Fibroblast of lung (primary cell): ENCODE measurements at places on chromosomes 12 and 14. TPM values are rescaled to one million over a fixed set of nuclear protein-coding genes. Genes with fewer than 3 reads are reported as not detected.

The DIO2 gene
- 1.9 and 2.5 TPM in 2 replicates for polyA plus RNA-seq

The SDS gene
- polyA plus RNA-seq: not detected in 2 replicates

The SPRING1 gene
- polyA plus RNA-seq: 14.6 and 16.3 TPM in 2 replicates

The SOAT2 gene
- polyA plus RNA-seq: 0.12 TPM in 1 of 2 replicates, not detected in the other

- no peaks in the 10 kb centered on the region for H3K4me1 ChIP-seq
- peak; percentile 9 for DNase-seq
- no peak overlapping the region for H3K27ac ChIP-seq
Observed at GRCh38 chr12:74328623-74329022, 209.0 kb upstream of the ATXN7L3B start.

GRCh38 chr12:81196595-81196994, 118.7 kb downstream of the ACSS3 start:
- no peak overlapping the region for H3K4me3 ChIP-seq
- no peaks in the 10 kb centered on the region for H3K27me3 ChIP-seq
- no peaks in the 10 kb centered on the region for H3K36me3 ChIP-seq

DNA sequence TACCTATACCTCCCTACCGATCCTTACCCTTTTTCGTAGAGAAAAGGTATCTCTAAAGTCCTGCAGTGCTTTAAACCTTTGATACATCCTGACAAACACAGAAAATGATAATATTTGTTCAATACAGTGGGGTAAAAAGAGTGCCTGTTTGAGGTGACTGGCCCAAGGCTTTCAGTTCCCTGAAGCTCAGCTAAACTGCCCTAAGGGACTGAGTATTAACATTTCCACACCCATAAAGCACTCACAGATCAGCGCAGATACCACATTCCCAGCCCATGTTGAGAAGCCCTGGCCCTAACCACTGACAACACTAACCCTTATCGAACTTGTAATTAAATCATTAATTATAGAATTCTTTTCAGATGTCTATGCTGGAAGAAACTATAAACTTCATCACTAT, 108.7 kb downstream of the DIP2B start:
- H3K27me3 ChIP-seq: no peaks in the 10 kb centered on the region
- no peak overlapping the region for H3K4me3 ChIP-seq
- no peak for DNase-seq
- H3K4me1 ChIP-seq: peaks cover 2% of the 10 kb centered on the region
- H3K36me3 ChIP-seq: no peaks in the 10 kb centered on the region

GRCh38 chr12:88496891-88497371, 83.3 kb downstream of the KITLG start:
- H3K36me3 ChIP-seq: no peaks in the 10 kb centered on the region
- no peaks in the 10 kb centered on the region for H3K27me3 ChIP-seq
- peak; percentile 38 for DNase-seq
- no peak overlapping the region for H3K27ac ChIP-seq

GRCh38 chr14:85508863-85509262, 21.1 kb upstream of the FLRT2 start:
- H3K4me1 ChIP-seq: no peaks in the 10 kb centered on the region
- no peak overlapping the region for H3K27ac ChIP-seq
- no peak for DNase-seq
- H3K27me3 ChIP-seq: no peaks in the 10 kb centered on the region
- no peak overlapping the region for H3K4me3 ChIP-seq

DNA sequence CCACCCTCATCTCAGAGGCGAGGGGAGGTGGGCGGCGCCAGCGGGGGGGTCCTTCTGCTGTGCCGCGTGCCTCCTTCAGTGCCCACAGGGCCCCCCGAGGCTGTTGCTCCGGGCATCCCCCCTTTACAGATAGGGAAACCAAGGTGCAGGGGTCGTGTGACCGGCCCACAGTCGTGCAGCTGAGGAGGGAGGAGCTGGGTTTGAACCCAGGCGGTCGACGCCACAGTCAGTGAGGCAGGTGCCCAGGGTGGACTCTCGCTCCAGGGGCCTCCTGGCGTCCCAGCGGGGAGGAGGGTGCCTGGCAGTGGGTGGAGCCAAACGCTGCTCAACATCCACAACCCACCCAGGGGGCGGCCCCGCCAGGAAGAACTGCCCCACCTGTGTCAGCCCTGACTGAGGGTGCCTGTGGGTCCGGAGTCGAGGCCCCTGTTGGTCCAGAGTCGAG, 8.6 kb downstream of the GALNT9 start:
- no peaks in the 10 kb centered on the region for H3K27me3 ChIP-seq
- H3K36me3 ChIP-seq: no peaks in the 10 kb centered on the region
- DNase-seq: no peak
- H3K27ac ChIP-seq: no peak overlapping the region
- no peak overlapping the region for H3K4me3 ChIP-seq

DNA sequence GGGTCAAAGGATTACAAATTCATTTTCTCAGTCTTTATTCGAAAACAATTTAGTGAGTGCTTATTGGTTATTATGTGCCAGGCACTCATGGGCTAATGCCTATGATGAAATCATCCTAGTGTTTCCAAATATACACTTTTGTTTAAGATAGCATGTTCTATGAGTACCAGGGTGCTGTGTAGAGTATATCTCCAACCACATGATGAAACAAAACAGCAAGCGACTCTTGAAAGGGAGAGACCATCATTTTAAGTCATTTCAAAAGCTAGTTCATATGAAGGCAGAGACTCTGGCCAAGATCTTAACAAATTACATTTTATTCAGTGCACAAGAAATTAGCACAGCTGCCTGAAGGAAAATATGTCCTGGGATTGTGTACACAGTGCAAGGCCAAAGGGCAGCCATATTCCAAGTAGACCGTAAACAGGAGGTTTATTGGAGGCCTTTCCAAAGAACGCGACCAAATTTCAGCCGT, 204.2 kb downstream of the EFCAB11 start:
- no peak for DNase-seq
- H3K36me3 ChIP-seq: no peaks in the 10 kb centered on the region
- H3K27ac ChIP-seq: no peak overlapping the region
- H3K4me3 ChIP-seq: no peak overlapping the region
- no peaks in the 10 kb centered on the region for H3K27me3 ChIP-seq
- no peaks in the 10 kb centered on the region for H3K4me1 ChIP-seq

DNA sequence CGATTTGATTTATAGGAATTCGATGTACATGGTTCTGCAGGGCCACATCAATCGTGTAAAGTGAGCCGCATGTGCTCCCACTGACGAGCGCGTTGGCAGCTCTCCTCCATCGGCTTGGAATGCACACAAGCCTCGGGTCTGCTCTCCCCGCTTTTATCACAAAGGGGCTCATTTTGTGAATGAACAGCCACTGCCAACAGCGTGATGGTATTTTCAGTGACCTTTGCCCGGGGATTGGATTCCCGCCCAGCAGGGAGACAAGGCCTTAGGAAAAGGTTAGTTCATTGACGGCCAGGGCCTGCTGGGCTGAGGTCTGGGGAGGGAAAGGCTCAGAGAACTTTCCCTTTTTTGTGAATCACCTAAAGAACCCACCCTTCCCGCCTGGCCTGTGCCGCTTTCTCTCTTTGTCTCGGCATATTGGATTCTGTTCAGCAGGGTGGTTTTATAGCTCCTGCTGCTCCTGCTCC, 232.1 kb downstream of the MSRB3 start:
- no peak overlapping the region for H3K4me3 ChIP-seq
- H3K27ac ChIP-seq: no peak overlapping the region
- peak; percentile 63 for DNase-seq
- H3K27me3 ChIP-seq: no peaks in the 10 kb centered on the region
- H3K36me3 ChIP-seq: no peaks in the 10 kb centered on the region

DNA sequence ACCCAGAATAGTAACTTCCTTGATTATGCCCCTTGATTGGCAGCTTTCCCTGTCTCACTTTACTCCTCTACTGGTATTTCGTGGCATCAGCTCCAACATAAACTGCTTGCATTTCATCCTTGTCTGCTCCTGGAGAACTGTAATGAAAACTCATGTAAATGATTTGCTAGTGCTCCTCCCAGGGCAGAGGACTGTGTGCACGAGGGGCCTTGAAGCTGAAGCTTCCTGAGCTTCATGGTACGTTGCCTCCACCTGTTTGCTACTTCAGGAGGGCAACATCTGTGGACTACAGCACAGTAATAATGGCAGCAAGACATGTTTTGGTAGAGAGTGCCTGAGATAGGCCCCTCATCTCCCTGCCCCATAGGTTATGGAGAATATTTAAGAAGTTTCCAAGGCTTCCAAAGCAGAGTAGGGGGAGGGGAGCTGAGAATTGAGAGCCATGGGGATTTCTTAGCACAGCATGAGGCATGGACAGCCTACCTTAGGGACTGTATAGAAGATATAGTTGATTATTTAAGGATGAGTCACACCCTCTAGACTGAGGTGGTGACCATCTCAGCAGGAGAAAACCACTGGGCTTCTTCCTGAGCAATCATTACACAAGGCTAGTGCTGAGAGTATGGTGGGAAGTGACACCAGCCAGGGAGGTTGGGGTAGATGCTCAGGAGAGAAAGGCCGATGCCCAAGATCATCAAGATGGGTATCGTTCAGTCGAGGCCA, 29.5 kb downstream of the CCDC198 start:
- H3K36me3 ChIP-seq: no peaks in the 10 kb centered on the region
- no peak overlapping the region for H3K27ac ChIP-seq
- no peak for DNase-seq
- H3K4me3 ChIP-seq: no peak overlapping the region

DNA sequence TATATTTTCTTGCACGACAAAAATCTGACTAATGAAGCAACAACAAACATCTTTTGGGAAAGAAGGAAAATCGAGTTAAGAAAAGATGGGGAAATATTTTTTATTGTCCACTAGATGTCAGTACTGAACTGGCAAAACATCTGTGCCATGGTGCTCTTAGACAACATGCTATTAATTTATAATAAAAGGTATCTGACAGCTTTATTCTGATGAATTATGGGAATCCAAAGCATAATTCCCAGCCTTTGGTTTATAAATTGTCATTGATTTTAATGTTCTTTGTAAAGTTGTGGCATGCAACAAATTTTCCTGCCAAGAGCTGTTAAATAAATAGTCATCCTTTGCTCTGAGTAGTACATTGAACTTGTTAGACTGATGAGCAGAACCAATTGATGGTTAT, 231.2 kb downstream of the ETNK1 start:
- no peak overlapping the region for H3K4me3 ChIP-seq
- no peaks in the 10 kb centered on the region for H3K4me1 ChIP-seq
- no peaks in the 10 kb centered on the region for H3K36me3 ChIP-seq
- peak; percentile 39 for DNase-seq
